ENCODE measurements at places on chromosomes 2 and 18. TPM values are rescaled to one million over a fixed set of nuclear protein-coding genes. Genes with fewer than 3 reads are reported as not detected.

The MTCL1 gene
- total RNA-seq: 55.6 TPM

The CNRIP1 gene
- 1.8 TPM for total RNA-seq

The ACVR1C gene
- not detected for total RNA-seq

The ABCG8 gene
- total RNA-seq: not detected

The REG3G gene
- not detected for total RNA-seq

The SCYGR8 gene
- not detected for total RNA-seq

The CAPN10 gene
- total RNA-seq: 22.7 TPM

The RNF144A gene
- total RNA-seq: 9.9 TPM

The TDRD15 gene
- total RNA-seq: not detected

The RBBP8 gene
- total RNA-seq: 21.3 TPM

The COL4A4 gene
- 1.5 TPM for total RNA-seq

The FAM117B gene
- total RNA-seq: 1.7 TPM

The KCNE4 gene
- total RNA-seq: 0.64 TPM

The ANKRD29 gene
- 18.1 TPM for total RNA-seq

The RAB31 gene
- total RNA-seq: 21.7 TPM

The TRIP12 gene
- 137 TPM for total RNA-seq

The TUBB8B gene
- total RNA-seq: not detected

The ITPRIPL1 gene
- not detected for total RNA-seq

The TCF7L1 gene
- 10.9 TPM for total RNA-seq

The IL18R1 gene
- total RNA-seq: 1.0 TPM

The ANKRD62 gene
- not detected for total RNA-seq

The LHCGR gene
- total RNA-seq: not detected

The KLF11 gene
- total RNA-seq: 3.6 TPM

The PDCD1 gene
- total RNA-seq: 0.12 TPM

The KCNS3 gene
- total RNA-seq: 1.2 TPM

The ITGA6 gene
- 42.0 TPM for total RNA-seq

The AQP4 gene
- not detected for total RNA-seq

The CFC1B gene
- total RNA-seq: not detected

The ZSWIM2 gene
- not detected for total RNA-seq

The CHCHD5 gene
- total RNA-seq: 57.8 TPM

The TMEM178A gene
- 0.08 TPM for total RNA-seq

Measured in A549 treated with Hydrocortisone at 1 μM for 4 hours (cell line).